Brain microvascular endothelial cell (primary cell): ENCODE measurements at places on chromosomes 12 and 14.
A peak's percentile ranks its signal among the peaks of the same experiment; 100 is the strongest.

GRCh38 chr14:89588840-89589296 is 171.8 kb upstream of the FOXN3 start:
- no peak for DNase-seq

DNA sequence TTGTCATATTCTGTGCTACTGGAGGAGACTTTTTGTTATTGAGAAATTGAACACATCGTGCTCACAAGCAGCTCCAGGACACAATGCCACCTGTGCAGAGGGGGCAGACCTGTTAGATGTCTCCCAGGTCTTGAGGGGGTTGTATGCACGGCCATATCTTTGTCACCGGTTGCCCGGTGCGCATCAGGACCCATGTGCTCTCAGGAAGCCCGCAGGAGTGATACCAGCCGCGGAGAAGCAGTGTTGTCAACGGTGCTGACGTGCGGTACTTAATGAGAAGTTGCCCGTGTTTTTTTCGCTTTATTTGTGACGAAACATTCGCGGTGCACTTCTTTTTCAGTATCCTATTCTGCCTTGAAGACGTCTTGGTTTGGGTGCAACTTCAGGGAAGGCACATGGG is 128.2 kb upstream of the RTL1 start:
- no peak for DNase-seq

DNA sequence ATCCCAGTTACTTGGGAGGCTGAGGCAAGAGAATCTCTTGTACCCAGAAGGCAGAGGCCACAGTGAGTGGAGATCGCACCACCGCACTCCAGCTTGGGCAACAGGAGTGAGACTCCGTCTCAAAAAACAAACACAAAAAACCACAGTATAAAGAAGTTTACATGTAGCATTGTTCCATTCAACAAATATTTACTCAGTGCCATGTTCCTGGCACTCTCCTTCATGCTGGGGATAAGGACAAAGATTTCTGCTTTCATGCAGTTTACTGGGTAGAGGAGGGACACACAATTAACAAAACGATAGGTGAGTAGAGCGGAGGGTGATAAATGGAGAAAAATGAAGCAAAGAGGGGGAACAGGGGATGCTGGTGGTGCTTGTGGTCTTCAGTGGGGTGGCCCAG is 68.2 kb upstream of the OVCH1 start:
- DNase-seq = no peak

DNA sequence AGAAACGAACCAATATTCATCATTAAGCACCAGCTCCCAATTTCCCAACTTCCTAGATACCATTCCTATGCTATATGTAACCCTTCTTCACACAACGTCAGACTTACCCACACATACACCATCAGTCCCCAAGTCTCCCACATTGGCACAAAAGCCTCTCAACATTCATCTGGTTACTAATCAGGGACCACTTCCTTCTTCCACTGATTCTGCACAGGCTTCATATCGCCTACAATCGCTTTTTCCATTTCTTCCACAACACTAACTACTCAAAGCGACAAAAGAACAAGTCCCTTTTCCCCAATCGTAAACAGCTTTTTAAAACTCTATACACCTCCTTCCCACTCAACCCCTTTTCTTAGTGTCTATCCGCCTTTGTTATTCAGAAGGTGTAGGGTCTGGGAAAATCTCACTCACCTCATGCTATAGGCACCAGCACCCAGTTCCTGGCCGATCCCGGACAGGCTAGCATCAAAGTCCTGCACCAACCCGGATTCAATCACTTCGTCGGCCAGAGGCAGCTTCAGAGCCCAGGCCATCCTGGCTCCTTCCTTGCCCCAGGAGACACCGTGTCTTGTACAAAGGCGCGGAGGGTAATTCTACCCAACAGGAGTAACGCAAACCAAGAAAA is 936 bp downstream of the TFCP2 start:
- peak; percentile 20 for DNase-seq

DNA sequence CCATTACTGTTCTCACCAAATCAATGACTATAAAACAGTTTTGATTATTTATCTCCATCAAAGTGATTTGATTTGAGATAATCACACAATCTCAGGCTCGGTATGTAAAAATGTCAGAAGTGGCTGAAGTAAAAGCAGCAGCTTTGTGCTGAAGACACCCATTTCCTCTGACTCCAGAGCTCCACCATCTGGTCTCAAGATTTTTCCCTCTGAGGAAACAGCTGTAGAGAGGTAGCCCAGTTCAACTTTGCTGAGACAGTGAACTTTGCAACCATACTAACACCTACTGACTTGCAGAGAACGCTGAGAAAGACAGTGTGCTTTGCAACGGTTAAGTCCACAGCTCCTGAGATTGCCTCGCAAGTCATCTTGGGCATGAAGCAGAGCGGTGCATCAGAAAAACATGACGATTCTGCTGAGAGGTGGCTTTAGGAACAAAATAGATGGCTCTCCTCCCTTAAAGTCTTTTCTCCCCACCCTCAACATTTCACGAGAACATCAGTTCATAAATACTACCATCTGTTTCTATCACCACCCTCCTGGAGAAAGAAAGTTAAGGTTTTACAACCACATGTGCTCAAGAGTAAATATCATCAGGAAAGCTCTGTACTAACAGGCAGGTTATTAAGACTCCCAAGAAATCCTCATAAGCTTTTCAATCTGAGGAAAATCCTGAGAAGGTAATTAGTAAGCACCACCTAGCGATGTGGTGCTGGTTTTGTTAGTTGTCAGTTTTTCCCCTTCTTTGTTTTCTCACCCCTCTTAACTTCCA is 34.8 kb downstream of the HIGD1C start:
- peak; percentile 48 for DNase-seq

DNA sequence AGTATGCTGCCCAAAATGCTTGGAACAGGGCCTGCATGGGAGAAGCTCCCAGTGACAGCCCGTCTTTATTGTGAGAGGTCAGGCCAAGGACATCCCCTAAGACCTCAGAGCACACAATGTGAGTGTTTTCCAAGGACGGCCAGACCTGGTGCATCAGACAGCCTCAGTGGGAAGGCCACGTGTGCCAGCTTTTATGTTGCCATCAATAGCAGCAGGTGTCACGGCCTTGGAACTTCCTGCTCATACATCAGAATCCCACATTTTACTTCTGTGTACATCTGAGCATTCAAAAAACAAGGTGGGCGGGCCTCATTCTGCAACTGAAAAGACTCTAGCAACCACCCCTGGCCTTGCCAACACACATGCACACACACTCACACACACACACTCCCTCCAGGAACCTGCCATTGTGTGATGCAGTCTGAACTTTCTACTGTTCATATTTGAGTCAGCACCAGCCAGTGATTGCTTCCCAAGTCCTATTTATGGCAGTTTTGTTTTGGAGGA is 753.1 kb upstream of the TBX3 start:
- DNase-seq = no peak

DNA sequence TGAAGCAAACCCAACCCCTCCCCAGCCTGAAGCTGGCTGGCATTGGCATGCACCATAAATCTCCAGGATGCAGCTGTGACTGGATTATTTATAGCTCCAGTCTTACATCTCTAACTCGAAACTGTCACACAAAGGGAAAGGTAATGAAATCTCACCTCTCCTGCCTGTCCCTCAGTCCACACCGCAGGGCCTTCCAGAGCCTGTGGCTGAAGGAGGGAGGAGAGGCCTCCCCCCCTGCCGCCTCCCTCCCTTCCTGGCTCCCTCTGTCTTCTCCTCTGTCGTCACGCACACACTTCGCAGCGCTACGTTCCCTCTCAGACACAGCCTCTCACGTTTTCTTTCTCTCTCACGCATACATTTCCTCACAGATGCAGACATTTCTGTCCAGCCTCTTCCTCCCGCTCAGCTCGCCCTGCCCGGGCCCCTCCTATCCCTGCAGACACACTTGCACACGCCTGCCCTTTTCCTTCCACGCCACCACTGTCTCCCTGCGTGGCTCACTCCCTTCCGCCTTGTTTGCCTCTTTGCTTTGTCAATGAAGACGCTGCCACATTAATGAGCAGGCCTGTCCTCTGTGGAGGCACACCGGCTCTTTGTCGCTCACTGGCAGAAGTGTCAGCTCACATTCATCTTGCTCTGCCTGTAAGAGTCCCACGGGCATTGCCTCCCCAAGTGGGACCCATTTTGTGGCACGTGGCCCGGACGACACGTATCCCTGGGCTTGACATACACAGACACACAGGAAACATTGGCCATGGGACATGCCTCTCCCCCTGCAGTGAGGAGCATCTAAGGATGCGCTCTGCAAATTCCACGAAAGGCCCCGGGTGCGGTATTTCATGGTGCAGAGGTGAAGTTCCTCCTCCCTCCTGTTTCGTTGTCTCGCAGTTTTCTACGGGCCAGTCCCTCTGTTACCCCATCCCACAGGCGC is 27.9 kb downstream of the IRF2BPL start:
- no peak for DNase-seq
